ENCODE measurements at places on chromosomes 2 and 18. TPM values are rescaled to one million over a fixed set of nuclear protein-coding genes. Genes with fewer than 3 reads are reported as not detected.

The FBXO15 gene
- total RNA-seq, result 1.3 TPM

The GPR75 gene
- total RNA-seq, result 0.35 TPM

- no peaks in the 10 kb centered on the region for H3K27me3 ChIP-seq
- H3K27ac ChIP-seq, result no peak overlapping the region
- no peaks in the 10 kb centered on the region for H3K4me1 ChIP-seq
- H3K36me3 ChIP-seq, result no peaks in the 10 kb centered on the region
- DNase-seq, result no peak
Measured at GRCh38 chr18:40292985-40293710, 1661.9 kb upstream of the PIK3C3 start.

- no peaks in the 10 kb centered on the region for H3K4me1 ChIP-seq
- H3K4me3 ChIP-seq, result no peak overlapping the region
- peak; percentile 19 for DNase-seq
- no peaks in the 10 kb centered on the region for H3K36me3 ChIP-seq
- no peaks in the 10 kb centered on the region for H3K27me3 ChIP-seq
- no peak overlapping the region for H3K27ac ChIP-seq
Measured at GRCh38 chr2:48589170-48589767, 28.4 kb upstream of the GTF2A1L start.

DNA sequence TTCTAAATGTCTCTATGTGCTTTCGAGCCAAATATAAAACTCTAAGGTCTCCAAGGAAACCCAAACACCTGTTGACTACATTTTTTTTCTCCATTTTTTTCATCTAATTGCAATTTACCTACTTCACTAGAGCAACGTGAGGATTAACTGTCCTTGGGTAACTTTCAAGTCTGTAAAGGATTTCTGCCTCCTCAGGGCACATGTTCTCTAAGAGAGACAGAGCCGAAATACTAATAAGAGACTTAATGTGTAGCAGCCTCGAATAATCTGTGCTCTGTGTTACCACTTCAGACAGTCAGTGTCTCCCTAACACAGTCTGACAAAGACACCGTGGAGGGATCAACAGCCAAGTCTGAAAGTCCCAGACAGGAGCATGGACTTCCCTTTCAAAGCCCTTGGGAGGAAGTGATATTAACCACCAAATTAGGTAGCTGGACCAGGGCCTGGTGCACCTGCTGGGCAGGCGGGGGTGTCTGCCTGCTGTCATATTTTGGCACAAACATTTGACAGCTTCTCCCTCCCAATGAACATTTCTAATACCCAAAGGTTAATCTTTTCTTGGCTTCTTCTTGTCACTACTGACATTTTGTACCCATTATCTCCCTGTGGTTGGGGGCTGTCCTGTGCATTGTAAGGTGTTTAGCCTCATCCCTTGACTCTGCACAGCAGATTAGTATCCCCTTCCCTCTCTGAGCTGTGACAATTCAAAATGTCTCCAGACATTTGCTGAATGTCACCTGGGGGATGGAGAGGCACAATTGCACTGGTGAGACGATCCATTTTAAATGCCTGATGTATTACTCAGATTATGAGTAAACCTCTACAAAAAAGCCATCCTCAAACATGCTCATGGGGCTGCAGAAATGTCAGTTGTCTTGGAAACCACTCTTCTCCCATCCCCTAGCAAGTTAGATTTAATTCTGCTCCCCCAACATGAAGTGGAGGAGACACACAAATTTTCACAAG, 45.7 kb upstream of the LYPD1 start:
- no peaks in the 10 kb centered on the region for H3K4me1 ChIP-seq
- H3K36me3 ChIP-seq, result no peaks in the 10 kb centered on the region
- H3K27ac ChIP-seq, result no peak overlapping the region
- DNase-seq, result no peak
- H3K27me3 ChIP-seq, result peaks cover 2% of the 10 kb centered on the region

- peak overlapping the region; percentile 57 for H3K4me3 ChIP-seq
- H3K27ac ChIP-seq, result peak overlapping the region; percentile 87
- no peaks in the 10 kb centered on the region for H3K27me3 ChIP-seq
- peak; percentile 59 for DNase-seq
- peaks cover 35% of the 10 kb centered on the region for H3K36me3 ChIP-seq
Measured at GRCh38 chr2:191115391-191115790, 35.4 kb downstream of the STAT4 start.

- H3K36me3 ChIP-seq, result no peaks in the 10 kb centered on the region
- DNase-seq, result no peak
- no peak overlapping the region for H3K27ac ChIP-seq
- peaks cover 66% of the 10 kb centered on the region for H3K27me3 ChIP-seq
- peaks cover 22% of the 10 kb centered on the region for H3K4me1 ChIP-seq
Measured at GRCh38 chr18:910247-910646, 5.6 kb downstream of the ADCYAP1 start.

GRCh38 chr2:136209561-136210454, 91.9 kb upstream of the CXCR4 start:
- H3K4me1 ChIP-seq, result peaks cover 57% of the 10 kb centered on the region
- H3K27me3 ChIP-seq, result no peaks in the 10 kb centered on the region
- DNase-seq, result no peak
- H3K27ac ChIP-seq, result no peak overlapping the region

DNA sequence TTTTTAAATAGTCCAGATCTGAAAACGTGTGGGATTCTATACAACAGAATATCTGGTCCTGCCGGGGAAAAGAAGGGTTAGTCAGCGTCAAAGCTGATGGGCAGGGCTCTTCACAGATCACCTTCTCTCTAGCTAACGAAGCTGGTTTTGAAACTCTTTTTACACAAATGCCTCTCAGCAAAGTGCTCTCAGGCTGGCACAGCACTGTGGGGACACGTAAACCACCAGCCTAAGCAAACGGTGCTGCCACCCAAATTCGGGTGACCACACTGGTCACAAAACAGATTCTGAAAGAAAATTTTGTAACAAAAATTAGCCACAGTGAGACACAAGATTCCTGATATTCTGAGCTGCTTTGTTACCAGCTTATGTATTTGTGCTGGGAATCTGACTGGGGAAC, 53.1 kb upstream of the ARL5A start:
- H3K36me3 ChIP-seq, result no peaks in the 10 kb centered on the region
- peaks cover 11% of the 10 kb centered on the region for H3K4me1 ChIP-seq
- no peak overlapping the region for H3K27ac ChIP-seq
- no peak overlapping the region for H3K4me3 ChIP-seq
- DNase-seq, result no peak

GRCh38 chr2:38763728-38764127, 12.6 kb upstream of the SRSF7 start:
- no peak overlapping the region for H3K27ac ChIP-seq
- H3K36me3 ChIP-seq, result no peaks in the 10 kb centered on the region
- DNase-seq, result no peak
- H3K27me3 ChIP-seq, result no peaks in the 10 kb centered on the region
- H3K4me1 ChIP-seq, result peaks cover 1% of the 10 kb centered on the region
